GDM1 (cell line): ENCODE measurements at places on chromosomes 4 and X.

GRCh38 chr4:151727365-151727764 lies 33.4 kb downstream of the GATB start:
- no peak for DNase-seq

DNA sequence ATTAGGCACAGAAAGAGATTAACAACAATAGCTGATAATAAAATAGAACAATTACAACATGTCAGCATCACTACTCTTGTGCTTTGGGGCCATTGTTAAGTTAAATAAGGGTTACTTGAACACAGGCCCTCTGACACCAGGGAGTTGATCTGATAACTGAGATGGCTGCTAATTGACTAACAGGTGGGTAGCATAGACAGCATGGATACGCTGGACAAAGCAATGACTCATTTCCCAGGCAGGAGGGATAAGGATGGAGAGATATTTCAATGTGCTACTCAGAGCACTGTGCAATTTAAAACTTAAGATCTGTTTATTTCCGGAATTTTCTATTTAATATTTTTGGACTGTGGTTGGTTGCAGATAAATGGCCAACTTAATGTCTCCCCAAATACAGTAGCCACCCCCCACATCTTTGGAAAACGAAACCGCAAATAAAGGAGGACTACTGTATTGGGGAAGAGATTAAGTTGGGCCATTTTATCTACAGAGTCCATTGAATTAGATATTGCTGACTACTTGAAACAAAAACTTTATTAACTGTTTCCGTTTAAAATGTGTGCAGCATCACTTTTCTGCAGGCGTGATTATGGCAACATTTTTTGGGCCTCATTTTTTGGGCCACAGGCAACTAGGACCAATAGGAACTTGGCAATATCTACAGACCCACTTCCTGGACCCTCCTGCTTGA lies 200.6 kb upstream of the KLF3 start:
- DNase-seq: no peak

- no peak for DNase-seq
These were observed 10.8 kb downstream of the CXCL8 start for GRCh38 chr4:73751166-73751565.

- DNase-seq: no peak
These were observed 21.7 kb upstream of the MTM1 start for GRCh38 chrX:150546711-150547153.

- no peak for DNase-seq
These were observed 138.7 kb upstream of the LIMCH1 start for GRCh38 chr4:41399231-41399630.

- DNase-seq: no peak
These were observed 132.7 kb upstream of the TTC29 start for GRCh38 chr4:147078362-147078761.

DNA sequence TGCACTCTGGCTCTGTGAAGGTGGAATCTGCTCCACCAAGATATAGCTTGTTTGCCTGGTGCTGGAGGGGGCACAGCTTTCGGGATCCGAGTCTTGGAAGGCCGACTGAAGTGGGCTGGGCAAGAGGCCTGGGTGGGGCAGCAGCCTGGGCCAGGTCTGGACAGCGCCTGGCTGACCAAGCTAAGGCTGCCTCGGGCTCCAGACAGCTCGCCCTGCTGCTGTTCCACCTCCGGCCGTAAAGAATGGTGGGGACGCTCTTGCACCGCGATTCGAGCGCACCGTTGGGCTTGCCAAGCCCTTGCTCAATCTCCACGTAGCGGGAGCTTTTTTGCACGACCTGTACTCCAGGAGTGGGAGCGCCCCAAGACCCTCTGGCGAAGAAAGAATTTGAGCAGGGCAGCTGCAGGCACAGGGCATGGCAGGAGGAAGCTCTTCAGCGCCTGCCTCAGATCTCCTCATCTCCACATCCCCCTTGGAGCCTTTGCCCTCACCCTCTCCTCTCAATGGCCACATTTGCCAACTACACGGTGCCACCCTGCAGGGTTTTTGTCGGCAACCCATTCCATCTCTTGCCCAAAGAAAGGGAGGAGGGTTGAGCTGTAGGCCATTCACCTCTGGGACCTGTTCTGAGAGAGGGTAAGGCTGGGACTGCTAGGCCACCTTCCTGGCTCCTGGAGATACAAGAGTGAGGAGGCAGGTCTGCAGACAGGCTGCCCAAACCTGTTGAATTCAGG lies 18.9 kb downstream of the CNGA2 start:
- DNase-seq: no peak

DNA sequence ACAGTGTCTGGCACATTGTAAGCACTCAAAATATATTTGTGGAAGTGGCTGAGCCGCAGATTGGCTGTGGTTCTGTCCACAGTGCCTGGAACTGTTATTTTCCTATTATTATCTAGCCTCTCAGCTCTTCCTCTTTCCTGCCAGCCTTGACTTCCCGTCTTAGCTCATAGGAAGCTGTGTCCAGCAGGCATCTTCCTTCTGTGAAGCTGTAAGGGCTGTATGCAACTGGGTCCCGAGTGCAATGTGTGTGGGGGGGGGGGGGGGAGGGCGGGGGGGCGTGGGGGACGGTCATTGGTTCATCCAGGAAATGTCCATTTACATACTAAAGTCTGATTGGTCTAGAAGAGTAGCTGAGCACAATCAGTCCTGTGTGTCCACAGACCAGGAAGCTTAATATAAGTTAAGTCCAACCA lies 210.7 kb downstream of the PDGFRA start:
- peak; percentile 82 for DNase-seq

DNA sequence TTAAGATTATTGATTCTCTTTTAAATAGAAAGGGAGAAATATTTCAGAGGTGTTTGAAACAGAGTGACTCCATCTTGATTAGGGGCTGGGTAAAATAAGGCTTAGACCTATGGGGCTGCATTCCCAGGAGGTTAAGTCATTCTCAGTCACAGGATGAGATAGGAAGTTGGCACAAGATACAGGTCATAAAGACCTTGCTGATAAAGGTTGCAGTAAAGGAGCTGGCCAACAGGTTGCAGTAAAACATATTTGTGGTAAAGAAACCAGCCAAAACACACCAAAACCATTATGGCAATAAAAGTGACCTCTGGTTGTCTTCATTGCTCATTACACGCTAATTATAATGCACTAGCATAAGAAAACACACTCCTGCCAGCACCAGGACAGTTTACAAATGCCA lies 165.0 kb downstream of the SPIN4 start:
- DNase-seq: no peak

DNA sequence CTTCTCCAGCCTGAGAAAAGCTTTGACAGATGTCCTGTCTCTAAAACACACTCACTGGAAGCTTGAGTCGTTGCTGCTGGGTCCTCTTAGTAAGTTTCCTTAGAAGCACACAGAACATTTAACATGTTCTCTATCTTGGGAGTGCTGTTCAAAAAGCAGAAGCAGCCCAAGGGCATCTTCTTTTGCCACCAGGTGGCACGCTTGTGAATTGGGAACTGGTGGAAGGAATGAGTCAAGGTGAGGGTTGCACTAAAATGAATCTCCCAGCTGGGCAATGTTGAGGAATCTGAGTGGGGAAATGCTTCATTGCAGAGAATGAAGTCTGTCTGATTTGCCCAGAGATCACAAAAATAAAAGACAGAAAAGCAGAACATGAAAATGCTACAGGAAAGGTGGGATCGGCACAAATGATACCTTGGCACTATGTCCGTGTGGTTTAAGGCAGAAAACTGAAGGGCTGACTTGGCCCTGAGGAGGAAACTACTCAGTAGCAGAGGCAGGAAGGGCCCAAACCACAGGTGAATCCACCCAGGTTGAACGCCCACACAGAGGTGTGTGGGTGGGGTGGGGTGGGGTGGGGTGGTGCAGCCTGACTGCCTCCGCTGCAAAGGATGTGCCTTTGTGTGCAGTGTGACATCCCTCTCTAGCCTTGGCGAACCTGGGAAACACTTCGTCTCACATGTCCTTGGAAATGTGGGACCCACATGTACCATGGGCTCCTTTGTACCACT lies 26.0 kb downstream of the KIT start:
- DNase-seq: peak; percentile 69

- no peak for DNase-seq
These were observed 4.1 kb downstream of the ENPEP start for GRCh38 chr4:110480031-110480549.

GRCh38 chrX:141903400-141904155 lies at the start of gene MAGEC1:
TSS of gene MAGEC1 (plus strand) at chrX:141903894. CDS start at chrX:141905073, 1,179 bp downstream.
- no peak for DNase-seq

DNA sequence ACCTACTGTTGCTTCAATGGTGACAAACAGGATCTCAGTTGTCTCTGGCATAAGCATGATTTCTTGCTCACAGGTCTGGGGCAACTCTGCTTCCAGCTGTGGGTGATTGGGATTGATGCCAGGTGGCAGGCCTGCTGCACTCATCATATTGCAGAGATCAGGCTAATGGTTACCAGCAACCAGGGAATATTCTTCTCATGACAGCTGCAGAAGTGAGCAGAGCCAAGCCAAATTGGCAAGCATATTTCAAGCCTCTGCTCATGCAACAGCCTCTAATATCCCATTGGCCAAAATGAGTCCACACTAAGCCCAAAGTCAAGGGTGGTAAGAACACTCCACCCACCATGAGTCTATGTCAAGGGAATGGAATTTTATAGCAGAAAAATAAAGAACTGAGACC lies 26.7 kb upstream of the TBC1D19 start:
- DNase-seq: no peak

DNA sequence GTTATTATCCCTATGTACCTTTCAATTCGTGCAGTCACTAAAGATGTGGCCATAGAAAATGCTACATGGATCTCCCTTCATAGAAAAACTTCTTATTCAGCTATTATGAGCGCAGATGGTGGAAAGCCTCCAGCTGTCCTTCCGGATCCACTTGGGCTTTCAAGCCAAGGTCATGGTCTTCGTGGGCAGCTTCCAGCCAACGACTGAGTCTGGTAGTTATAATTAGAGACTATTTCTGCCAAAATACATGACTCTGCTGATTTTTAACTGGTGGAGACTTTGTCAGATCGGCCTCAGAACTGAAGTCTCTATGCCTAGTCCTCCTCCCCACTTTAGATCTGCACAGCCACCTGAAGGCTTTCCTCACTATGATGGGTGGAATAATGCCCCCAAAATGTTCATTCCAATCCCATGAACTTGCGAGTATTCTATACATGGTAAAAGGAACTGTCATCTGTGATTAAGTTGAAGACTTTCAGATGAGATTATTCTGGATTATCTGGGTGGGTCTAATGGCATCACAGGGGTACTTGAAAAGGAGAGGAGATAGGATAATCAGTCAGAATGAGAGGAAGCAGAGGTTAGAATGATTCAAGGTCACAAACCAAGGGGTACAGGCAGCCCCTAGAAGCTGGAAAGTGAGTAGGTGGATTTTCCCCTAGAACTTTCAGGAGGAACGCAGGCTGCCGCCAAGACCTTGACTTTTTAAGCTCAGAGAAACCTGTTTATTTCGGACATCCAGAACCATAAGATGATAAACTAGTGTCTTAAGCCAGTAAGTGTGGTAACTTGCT lies 171.1 kb upstream of the CXCL13 start:
- no peak for DNase-seq

DNA sequence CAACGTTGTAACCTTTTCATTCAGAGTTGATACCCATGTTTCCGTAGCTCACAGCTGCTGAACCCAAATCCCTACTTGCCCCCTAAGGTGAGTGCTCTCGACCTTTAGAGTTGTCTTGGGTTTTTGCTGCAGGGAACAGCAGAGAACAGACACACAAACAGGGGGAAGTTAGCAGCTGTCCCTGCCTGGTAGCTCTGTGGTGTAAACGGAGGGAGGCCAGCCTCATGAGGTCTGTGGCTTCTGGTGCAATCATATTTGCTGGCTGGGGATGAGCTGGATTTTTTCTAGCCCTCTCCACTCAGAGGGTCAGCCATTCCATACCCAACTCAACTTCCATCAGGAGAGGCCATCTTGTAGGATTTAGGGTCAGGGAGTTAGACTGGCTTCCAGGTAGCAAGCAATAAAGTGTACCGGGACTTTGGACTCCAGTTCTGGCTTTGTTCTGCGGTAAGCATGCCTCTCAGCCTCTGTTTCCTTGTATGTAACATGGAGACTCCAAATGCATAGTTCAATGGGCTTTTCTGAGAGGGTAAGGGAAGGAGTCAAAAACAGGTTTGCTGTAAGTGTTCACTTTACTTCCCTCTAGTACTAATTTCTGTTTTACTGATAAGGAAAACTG lies 218.9 kb downstream of the MID1IP1 start:
- DNase-seq: no peak

GRCh38 chr4:86847571-86847970 lies 1.6 kb downstream of the SLC10A6 start:
- no peak for DNase-seq

DNA sequence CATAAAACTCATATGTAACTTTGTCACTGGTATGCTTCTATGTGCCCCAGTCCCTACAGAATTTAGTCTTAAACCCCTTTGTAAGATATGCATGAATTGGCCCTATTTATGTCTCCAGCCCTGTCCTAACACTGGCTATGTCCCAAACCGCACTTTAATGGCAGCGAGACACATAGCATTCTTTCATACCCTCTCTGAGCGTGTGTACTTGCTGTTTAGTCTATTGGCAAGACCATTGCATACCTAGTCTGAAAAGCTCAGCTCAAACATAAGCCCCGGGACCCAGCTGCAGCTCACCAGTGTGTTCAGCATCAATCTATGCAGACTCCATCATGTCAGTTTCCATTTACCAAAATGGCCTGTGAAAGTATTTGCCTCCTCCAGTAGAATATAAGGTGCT lies 1018.4 kb upstream of the TENM3 start:
- no peak for DNase-seq

DNA sequence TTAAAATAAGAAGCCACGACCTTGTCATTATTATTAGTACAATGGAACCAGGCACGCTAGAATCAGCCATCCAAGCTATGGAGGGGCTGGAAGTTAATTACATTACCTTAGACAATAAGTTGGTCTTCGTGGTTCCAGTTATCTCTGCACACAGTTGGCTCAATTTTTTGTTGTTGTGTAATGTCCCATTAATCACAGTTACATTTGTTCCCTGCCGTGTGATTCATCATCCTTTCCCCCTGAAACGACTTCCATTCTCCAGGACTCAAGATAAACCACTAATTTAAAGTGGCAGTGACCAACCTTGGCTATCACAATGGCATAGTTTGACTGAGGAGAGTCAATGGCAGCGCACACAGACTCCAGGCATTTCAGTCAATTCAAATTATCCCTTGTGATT lies 905.0 kb downstream of the RAB28 start:
- no peak for DNase-seq

GRCh38 chr4:48491514-48492176 lies 1.6 kb downstream of the ZAR1 start:
- DNase-seq: no peak

GRCh38 chr4:7223541-7223940 lies 31.2 kb downstream of the SORCS2 start:
- DNase-seq: no peak

GRCh38 chrX:152641996-152642395 lies 4.3 kb downstream of the GABRQ start:
- no peak for DNase-seq

GRCh38 chr4:122334828-122335227 lies 44.0 kb upstream of the ADAD1 start:
- no peak for DNase-seq

- DNase-seq: peak; percentile 65
These were observed 52.8 kb downstream of the RBM47 start for GRCh38 chr4:40576651-40577480.
